NCI-H1105 (cell line): ENCODE measurements at places on chromosomes 5 and 9.

DNA sequence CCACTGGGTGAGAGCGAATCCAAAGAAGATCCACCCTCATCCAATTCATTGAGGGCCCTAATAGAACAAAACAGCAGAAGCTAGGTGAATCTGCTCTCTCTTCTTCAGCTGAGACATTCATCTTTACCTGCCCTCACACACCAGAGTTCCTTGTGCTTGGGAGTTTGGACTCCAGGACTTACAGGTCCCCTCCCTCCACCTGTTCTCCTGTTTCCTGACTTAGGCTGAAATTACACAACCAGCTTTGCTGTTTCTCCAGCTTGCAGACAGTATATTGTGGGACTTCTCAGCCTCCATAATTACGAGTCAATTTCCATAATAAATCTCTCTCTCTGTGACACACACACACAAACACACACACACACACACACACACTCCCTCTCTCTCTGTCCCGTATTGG lies 19.1 kb downstream of the TMEM171 start:
- DNase-seq: no peak

DNA sequence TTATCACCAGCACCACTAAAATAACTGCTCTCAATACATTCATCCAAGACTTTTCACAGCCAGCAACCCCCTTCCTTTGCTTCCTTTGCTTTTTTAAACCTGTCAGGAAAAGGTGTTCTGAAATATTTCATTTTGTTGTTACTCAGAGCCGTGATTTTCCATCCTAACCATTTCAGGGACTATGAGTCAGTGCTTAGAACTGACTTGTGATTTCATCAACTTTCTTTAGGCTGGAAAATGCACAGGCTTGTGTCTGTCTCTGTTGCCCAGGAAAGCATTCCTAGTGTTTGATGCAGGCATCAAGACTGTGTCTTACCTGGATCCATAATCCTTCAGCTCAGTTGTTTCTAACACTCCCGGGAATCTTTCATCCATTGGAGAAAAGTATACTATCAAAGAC lies 805.6 kb downstream of the BRINP1 start:
- DNase-seq: no peak

DNA sequence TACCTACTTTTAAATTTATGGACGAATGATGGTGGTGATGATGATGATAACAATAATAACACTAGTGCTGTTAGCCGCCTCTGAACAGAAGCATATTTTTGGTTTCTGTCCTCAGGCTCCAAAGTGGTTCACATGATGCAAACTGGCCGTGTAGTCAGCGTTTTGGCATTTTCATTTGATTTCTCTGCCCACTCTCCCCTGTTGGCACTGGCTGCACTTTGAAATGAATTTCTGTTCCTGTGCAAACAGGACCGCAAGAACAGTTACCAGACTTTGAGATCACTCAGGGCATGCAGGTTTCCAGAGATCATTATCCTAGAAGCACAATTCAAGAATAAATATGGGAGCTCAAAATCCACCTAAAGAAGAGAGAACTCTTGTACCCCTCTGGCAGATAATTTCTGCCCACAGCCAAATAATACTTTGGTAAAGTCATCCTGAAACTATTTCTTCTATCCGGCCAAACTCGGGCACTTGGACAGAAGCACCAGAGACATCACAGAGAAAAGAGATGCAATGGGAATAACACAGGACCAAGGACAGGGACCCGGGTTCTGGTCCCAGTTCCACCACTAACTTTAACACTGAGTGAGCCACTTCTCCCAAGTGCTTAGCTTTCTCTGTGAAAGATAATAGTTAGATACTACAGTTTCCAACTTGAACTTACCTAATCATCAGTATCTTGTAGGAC lies 201.7 kb upstream of the PTGER4 start:
- no peak for DNase-seq

GRCh38 chr5:386432-387341 lies 56.3 kb upstream of the EXOC3 start:
- DNase-seq: no peak

DNA sequence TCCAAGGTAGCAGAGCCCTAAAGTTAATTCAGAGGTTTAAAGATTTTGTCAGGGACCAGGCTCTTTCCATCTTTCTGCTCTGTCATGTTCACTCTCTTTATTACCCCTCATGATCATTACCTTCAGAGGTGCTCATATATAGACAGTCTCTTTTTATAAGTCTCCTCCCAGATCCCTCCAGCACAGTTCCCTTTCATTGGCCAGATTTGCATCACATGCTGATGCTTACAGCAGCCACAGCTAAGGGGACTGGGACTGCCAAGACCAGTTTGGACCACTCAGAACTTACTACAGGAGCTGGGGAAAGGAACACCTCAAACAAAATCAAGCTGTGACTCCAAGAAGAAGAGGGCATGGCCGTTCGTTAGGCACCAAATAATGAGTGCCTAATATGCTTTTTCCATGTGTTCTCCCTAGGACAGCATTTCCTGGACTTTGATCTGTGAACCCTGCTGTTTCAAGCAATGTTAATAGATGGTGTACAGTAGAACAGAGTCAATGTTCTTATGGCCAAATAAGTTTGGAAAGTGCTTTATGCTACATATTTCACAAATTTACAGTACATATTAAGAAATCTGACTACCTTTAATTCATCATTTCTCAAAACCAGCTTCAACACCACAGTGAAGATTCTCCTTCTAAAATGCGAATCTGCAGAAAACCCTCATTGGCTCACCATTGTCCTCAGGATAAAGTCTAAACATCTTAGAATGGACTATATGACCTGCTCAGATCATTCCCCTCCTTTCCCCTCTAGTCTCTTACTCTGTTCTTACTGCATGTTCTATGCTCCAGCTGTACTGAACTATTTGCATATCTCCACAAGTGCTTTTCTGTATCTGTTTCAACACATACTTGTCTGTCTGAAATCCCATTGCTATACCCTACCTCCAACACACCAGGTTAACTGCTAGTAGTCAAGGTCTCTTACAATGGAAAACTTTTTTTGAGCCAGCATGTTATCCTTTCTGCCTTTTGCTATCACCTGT lies 3.4 kb downstream of the C5orf58 start:
- DNase-seq: no peak

GRCh38 chr9:130936285-130937117 lies 2.5 kb downstream of the FIBCD1 start:
- DNase-seq: no peak
